LHCN-M2 (cell line): ENCODE measurements at places on chromosomes 6 and 20. TPM values are rescaled to one million over a fixed set of nuclear protein-coding genes. Genes with fewer than 3 reads are reported as not detected.

DNA sequence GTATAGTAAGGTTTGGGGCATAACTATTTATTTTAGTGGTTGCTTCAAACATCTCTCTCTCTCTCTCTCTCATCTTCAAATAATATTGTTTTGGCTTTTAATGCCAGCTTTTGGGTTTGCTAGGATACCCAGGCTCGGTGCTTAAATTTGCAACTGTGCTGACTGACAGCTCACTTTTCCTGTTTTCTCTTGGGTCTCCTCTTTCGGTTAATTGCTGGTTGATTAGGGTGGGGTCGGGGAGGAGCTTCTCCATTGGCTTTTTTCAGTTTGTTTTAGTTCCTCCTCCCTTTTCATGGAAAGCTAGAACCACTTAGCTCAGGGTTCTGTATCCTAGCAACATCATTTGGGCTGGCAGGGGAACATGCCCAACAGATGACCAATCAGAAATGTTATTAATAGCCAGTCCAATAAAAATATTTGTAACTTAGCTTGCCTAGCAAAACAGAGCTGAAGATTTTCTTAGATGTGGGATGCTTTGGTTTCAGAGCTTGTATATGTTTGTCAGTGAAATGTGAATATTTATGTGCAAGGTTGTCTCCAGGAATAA, 11.3 kb downstream of the TFAP2B start:
- no peak for DNase-seq

DNA sequence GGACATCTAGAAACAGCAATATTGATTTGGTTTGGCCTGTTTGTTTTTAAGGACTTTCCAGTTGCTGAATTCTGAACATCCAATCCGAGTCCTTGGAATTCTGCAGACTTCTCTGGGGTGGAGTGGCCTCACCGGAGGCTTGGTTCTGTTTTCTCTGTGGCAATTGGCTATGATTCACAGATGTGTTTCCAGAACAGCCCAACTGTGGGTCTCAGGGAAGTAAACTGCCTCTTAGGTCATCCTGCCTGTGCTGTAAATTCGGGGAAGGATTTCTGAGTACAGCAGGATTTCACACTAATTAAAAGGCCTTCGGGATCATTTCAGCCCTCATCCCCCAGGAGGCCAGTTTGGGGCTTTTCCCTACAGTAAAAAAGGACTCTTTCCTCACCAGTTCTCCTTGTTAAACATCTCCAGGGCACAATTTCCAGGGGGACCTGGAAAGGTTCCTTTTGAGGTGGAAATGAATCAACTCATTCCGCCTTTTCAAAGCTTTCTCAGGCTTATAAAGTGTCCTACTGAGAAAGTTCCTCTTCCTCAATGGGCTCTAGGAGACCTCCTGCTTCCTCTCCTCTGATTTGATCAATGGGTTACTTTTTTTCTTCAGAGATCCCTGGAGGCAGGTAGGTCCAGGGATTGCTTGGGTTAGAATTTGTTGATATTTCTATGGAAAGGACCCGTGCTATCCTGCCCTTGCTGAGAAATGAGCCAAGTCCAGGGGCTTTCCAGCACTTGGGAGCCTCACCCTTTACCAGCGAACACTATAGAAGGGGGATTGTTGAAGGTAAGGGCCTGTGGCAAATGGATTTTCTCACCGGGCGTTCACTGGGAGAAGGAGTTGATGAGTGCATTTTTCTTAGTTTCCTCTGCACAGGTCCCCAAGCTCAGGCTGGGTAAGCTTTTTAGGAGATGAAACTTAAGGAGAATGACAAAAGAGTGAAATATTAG, 114.6 kb downstream of the CLIC5 start:
- DNase-seq: peak; percentile 71

DNA sequence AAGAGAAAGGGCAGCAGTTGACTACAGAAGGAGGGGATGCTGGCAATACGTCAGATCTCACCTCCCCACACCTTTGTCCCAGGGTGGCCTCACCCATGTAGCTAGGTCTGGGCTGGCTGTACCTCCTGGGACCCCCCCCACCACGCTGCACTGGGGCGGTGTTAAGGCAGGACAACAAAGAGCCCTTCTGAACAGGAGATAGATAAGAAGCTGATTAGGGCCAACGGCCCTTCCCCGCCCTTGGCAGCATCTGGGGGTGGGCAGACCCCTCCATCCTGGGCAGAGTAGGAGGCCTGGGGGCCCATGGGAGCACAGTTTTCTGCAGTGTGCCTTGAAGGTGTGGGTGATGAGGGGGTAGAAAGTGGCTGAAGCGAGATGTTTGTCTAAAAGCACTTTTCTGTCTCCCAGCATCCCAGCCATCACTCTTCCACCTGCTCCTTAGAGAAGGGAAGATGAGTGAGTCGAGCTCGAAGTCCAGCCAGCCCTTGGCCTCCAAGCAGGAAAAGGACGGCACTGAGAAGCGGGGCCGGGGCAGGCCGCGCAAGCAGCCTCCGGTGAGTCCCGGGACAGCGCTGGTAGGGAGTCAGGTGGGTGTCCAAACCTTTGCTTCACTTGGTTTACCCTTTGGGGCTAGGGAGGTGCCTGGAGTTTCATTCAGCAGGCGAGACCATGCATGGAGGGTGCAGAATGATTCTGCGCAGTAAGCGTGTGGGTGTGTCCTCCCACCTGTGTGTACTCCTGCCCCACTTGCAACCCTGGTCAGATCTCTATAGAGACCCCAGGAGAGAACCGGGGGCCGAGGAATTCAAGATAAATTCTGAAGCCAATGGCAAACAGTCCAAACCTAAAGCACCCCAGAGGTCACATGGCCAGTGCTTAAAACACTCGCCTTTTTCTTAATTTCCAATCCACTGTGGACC, 3.9 kb downstream of the HMGA1 start:
- no peak for DNase-seq

The PPP1R3G gene
- total RNA-seq: 0.29 and 0.38 TPM in 2 replicates

DNA sequence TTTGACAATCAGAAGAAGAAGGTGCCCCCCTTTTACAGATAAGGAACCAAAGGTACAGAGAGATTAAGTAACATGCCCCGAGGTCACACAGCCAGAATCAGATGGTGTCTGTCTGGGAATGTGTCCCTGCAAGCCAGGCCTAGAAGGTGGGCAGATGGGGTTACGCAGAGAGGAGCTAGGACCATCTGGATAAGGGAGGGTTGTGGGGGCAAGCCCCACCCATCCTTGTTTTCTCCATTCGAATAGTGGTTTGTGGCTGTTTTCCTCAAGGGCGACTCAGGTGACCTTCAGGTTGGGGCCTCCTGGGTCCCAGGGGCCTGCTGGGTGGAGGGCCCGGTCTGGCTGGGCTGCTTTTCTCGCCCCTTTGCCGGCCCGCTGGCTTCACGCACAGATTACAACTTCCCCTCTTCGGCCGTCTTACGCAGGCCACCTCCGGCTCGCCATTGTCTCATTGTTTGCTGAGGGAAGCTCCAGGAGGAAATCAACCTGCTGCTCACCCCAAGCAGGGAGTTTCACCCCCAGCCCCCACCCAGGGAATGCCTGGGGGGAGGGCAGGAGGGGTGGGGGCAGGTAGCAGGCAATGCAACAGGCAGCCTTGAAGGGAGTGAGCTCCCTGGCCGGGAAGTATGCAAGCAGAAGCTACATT, 30.8 kb upstream of the CSNK2A1 start:
- DNase-seq: no peak

GRCh38 chr6:137155830-137156229, 17.6 kb downstream of the IL22RA2 start:
- peak; percentile 79 for DNase-seq

The SLC35A1 gene
- total RNA-seq: 12.3 and 13.3 TPM in 2 replicates

DNA sequence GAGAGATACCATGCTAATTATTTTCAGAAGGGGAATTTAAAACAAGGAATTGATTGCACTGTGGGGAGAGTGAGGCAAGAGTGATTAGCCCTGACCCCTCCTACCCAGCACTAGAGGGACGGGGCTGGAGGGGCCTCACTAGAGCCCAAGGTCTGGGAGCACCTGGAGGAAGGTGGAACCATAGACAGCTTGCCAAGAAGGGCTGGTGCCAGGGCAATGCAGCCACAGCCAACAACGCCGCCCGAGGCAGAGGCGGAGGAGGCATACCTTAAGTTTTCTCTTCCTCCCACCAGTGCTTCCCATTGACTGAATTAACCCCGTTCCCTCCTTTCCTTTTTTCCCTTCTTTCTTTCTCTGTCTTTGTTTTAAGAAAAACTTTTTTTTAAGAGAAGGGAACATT, 40.0 kb downstream of the IYD start:
- no peak for DNase-seq

DNA sequence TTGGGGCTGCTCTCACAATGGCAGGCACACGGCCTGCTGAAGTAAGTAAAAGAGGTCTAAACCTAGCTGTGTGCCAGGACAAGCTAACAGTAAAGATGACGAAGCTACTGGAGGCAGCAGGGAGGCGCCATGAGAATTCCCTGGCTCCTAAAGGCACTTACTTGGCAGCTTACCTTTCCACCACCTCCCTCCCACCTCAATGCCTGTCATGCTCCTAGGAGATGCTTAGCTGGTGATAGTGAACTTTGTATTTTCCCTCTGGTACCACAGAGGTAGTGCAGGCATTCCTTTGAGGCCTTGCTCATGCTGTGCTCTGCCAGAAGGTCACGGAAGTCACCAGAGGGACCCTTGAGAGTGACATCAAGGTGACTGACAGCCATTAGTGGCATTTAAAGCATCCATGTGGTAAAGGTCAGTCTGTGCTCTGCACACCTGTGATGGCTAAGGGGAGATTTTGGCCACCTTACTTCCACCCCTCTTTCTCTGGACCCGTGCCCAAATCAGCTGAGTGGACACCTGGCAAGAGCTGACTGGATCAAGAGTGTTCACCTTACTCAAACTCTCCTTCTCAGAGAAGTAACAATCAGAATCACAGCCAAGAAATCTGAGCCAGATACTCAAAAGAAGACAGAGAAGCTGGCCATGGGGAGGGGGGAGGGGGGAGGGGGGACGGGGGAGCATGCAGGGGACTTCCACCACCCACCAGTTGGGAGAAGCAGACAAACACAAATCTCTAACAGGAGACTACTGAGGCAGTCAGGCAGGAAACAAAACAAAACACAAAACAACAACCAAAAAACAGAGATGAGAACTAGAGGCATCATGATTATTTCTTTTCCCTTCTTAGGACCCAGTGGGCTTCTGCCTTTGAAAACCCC, 2.9 kb downstream of the FKBP1A start:
- no peak for DNase-seq
